ENCODE measurements at places on chromosomes 16 and 17.

- no peak for DNase-seq
Observed at GRCh38 chr16:50584033-50584722, 36.0 kb downstream of the NKD1 start.

DNA sequence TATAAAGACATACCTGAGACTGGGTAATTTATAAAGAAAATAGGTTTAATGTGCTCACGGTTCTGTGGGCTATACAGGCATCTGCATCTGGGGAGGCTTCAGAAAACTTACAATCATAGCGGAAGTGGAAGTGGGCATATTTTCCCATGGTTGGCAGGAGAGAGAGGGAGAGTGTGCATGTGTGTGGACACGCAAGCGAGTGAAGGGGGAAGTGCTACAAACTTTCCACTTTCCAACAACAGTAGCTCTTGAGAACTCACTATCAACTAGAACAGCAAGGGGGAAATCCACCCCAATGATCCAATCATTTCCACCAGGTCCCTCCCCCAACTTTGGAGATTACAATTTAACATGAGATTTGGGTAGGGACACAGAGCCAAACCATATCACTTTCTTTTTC, 11.1 kb downstream of the TAOK1 start:
- no peak for DNase-seq

GRCh38 chr16:78364556-78364880, 265.1 kb downstream of the WWOX start:
- DNase-seq, result no peak

DNA sequence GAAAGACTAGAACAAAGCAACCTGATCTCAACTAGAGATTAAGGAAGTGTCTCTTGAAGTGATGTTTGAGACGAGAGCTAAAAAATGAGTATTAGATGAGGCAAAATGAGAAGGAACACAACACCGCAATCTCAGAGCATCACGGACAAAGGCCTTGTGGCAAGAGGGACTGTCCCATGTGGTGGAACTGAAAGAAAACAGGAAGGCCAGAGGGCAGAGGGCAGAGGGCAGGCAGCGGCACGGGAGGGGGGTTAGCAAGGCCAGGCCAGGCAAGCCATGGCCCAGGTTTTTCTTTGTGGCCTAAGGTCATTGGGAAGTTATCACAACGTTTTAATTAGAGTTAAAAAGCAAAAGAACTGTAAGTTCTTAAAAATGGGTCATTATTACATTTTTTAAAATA, 22.5 kb downstream of the RPA1 start:
- no peak for DNase-seq

GRCh38 chr16:68070806-68071517, 14.2 kb upstream of the NFATC3 start:
- DNase-seq, result no peak

DNA sequence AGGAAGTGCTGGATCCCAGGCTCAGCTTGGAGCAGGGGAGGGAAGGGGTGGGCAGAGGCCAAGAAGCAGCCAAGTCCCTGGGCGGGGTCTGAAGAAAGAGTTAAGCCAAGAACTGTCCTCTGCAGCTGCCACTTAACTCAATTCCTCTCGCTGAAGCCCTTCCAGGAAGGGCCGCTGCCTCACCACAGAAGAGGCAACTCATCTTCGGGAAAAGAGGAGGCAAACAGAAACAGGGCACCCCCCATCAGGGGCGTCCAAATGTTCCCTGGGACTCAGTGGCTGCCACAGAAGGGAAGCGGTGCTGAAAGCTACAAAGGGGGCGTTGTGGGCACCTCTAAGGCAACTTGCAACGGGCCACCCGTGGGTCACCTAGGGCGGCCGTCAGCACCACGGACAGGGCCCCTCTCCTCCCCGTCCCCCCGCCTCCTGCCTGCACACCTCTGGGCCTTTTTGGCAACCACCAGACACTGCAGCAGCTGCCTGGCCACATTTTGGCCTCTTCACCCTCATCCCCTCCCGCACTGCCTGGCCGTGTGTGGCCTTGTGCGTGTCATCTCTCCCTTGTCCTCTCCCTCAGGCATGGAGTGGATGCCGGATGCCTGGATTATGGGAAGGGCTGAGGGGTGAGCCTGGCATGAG, 2.5 kb downstream of the TLCD3B start:
- DNase-seq, result no peak

- no peak for DNase-seq
Observed at GRCh38 chr16:69191136-69191535, 4.2 kb downstream of the SNTB2 start.
